Germinal center (tissue), 1 donor: ENCODE measurements at places on chromosomes 1 and 21.

DNA sequence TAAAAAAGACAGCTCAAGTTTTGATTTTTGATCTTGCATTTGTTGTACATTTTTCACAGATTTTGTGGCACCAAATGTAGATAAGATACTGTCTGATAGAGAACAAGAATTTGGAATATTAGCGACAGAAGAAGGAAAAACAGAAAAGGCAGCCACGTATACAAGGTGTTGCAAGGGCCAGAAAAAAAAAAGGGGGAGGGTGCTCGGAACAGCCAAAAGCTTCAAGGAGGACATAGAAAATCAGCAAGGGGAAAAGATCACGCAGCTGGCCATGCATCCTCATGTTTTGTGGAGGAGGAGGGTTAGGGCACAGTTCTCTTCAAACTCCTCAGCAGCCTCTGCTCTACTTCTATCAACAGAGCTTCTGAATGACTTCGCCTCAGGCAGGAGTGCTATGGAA lies 80.7 kb upstream of the MROH9 start:
- no peak for DNase-seq

DNA sequence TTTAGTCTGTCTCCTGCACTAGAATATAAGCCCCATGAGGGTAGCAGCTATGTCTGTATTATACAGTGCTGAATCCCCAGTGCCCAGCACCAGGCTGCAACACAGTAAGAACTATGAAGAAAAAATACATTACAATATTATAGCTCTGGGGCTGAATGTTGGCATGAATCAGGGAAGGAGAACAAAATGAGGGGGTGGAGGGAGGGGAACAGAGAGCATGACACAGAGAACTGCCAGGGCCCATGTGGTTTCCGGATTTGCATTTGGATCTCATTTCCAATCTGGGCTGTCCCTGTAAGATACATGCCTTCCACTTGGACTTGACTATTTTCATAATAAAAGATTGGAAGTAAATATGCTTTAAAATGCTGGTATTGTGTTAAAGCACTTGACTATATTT lies 35.8 kb downstream of the C1orf198 start:
- DNase-seq = no peak

DNA sequence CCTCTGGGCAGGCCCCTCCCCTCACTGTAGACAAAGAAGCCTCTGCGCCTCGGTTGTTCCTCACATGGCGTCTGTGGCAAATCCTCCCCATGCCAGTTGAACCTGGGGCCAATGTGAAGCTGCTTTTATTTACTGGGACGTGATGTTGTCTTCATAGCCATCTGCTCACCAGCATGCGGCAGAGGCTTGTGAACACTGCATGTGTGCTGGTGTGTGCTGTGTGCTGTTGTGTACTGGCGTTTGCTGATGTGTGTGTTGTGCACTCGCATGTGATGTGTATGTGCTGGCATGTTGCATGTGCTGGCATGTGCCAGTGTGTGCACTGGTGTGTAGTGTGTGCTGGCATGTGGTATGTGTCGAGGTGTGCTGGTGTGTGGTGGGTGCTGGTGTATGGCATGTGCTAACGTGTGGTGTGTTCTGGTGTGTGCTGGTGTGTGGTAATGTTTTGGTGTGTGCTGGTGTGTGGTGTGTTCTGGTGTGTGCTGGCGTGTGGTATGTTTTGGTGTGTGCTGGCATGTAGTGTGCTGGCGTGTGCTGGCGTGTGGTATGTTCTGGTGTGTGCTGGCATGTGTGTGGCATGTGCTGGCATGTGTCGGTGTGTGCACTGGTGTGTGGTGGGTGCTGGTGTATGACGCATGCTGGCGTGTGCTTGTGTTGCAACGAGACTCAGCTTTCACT lies 37.2 kb upstream of the TRAPPC10 start:
- no peak for DNase-seq

- peak; percentile 19 for DNase-seq
Observed at GRCh38 chr1:62508187-62508758, 71.4 kb downstream of the USP1 start.
